ENCODE measurements at places on chromosomes 13 and 19. TPM values are rescaled to one million over a fixed set of nuclear protein-coding genes. Genes with fewer than 3 reads are reported as not detected.

The CCNE1 gene
- 26.4 TPM for total RNA-seq

The ZNF560 gene
- total RNA-seq, result not detected

The USHBP1 gene
- not detected for total RNA-seq

The TGFB1 gene
- total RNA-seq, result 42.6 TPM

The PSG6 gene
- not detected for total RNA-seq

The PCSK4 gene
- 9.9 TPM for total RNA-seq

The IGFL1 gene
- not detected for total RNA-seq

The CLEC17A gene
- total RNA-seq, result not detected

The MYH14 gene
- 23.8 TPM for total RNA-seq

DNA sequence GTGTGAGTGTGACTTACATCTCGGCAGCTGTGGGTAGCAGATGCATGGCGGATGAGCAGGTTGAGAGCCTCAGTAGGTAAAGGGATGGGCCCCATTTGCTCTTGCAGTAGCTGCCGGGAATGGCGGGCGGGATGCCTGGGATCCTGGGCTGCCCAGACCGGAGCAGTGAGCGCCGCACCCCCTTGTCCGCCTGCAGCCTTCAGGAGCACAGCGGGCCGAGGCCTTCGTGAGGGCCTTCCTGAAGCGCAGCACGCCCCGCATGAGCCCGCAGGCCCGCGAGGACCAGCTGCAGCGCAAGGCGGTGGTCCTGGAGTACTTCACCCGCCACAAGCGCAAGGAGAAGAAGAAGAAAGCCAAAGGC, 4.1 kb downstream of the POP4 start:
- no peak for DNase-seq

- no peak for DNase-seq
Measured at GRCh38 chr13:92177966-92178365, 779.5 kb downstream of the GPC5 start.

DNA sequence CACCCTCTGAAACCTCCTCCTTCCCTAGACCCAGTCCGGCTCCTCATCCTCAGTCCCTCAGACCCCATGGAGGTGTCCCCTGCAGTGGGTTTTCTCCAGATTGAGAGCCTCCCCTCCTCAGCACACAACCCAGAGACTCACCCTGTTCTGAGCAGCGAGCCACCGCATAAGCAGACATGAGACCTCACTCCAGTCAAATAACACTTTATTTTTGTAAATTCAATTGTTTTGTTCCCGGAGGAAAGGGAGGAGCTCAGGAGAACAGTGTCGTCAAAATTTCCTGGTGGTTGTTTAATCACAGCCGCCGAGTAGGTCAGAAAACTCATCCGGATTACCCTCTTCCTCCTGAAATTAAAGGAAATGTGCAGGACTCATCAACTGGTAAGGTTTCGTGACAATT, 57.5 kb downstream of the ERICH4 start:
- DNase-seq, result no peak

DNA sequence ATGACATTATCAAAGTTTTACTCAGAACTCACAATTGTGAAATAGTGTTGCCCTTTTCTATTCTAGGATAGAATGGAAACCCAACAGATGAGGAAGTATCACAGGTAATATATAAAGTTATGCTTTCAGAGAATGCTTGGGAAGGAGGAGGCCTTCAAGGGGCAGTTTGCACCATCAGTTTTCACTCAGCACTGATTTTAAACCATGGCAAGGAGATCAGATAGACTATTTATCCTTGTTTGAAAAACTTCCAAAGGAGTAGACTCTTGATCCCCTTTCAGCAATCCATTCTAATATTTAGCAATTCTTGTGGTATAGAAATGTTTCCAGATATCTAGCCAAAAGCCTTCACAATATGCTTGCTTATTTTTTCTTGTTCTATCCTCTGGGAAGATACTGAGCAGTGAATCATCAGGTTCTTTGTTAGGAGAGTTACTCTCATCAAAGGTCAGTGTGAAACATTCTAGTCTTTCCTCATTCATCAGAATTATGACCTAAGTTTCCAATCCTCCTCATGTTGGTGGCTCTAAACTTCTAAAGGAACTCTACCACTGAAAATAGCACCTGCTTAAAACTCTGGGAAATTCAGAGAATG, 3.8 kb downstream of the GPC6 start:
- DNase-seq, result no peak

DNA sequence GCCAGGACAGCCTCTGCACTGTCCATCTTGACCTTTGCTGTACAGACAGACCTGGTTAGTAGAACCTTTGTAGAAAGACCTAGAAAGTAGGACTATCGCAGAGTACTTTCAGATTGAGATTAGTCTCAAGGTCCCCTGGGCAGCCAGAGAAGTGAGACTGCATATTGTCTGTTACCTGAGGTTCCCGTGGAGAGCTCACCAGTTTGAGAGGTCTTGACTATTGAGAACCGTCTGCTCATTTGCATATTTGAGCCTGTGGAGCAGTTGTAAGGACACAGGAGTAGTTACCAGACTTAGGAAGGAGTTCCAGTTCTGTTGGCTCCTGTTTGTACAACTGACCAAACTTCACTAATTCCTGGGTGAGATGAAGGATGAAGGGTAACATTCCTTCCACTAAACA, 66.2 kb downstream of the SPATA13 start:
- no peak for DNase-seq

DNA sequence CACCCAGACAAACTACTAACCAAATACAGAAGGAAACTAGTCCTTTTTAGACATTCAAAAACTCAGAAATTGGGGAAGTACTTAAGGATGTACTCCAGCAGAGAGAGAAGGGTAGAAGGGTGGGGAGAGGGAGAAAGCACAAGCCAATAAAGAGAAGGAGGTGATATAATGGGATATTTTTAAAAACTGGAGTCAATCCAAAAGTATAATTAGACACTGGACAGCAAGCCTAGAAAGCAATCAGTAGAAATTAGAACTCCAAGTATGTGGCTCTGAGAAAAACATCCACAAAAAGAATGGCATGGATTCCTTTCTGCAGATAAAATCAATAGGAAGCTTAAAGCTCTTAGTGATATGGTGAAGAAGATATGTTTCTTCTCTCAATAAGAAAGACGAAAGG, 55.8 kb downstream of the PEPD start:
- DNase-seq, result no peak

GRCh38 chr13:72590091-72590740, 137.2 kb downstream of the MZT1 start:
- no peak for DNase-seq

GRCh38 chr13:93843082-93843481, 616.5 kb downstream of the GPC6 start:
- DNase-seq, result no peak

GRCh38 chr13:42808341-42808940, 27.1 kb downstream of the FAM216B start:
- no peak for DNase-seq

DNA sequence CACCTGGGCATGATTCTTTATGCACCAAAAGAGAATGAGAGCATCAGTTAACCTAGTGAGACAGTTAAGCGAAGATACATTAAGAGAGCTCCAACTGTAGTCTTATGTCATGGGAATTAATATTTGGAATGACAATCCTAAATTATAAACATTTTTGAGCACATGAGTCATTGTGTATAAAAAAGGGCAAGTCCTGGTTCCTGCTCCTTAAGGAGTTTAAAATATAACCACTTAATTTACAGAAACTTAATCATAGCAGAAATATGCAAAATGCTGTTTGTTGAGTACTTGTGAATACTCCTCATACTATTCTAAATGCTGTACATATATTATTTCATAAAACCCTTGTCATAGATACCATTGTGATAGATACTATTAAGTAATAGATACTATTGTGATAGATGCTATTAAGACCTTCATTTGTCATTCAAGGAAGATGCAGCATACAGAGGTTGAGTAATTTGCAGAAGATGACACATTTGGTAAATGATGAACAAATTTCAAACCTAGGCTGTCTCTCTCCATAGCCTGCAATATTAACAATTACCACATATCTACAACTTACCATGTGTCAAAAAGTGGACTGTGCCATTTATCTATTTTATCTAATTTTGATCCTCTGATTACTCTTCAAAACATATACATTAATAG, 301.0 kb downstream of the TBC1D4 start:
- no peak for DNase-seq

- no peak for DNase-seq
Measured at GRCh38 chr13:112446347-112446861, 70.2 kb downstream of the SPACA7 start.

- no peak for DNase-seq
Measured at GRCh38 chr13:99280166-99280565, 22.0 kb upstream of the GPR18 start.

DNA sequence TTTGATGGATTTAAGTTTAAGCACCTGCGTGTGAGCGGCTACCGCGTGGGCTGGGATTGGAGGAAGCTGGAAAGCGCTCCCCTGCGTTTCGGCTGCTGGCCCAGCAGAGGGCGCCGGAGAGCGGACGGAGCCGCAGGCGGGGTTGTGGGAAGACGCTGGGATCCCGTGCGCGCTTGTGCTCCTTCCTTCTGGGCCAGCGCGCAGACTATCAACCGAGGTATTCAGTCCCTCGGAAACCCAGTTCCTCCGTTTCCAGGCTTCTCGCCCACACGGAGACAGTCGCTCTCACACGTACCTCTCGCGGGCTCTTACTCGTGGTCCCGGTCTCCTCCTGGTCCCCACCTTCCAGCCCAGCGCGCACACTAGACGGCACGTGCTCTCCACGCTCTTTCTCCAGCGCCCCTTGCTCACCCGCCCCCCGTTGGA, 28.8 kb downstream of the EPN1 start:
- no peak for DNase-seq

- DNase-seq, result no peak
Measured at GRCh38 chr19:11359421-11359820, 4.2 kb downstream of the PLPPR2 start.

DNA sequence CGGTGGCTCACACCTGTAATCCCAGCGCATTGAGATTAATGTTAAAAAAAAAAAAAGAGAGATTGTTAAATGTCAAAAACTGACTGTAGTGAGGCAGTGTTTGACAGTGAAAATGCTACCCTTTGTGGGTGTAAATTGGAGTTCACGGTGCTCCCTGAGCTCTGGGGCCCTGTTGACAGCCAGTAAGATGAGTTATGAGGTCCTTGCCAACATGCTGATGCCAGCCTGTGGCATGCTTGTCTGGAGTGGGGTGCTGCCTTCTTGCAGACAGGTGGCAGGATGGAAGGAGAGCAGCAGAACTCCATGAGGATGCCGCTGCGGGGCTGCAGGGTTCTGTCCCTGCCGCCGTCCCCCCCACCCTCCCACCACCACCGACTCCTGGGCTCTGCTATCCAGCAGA, 25.9 kb downstream of the PRAM1 start:
- DNase-seq, result no peak

DNA sequence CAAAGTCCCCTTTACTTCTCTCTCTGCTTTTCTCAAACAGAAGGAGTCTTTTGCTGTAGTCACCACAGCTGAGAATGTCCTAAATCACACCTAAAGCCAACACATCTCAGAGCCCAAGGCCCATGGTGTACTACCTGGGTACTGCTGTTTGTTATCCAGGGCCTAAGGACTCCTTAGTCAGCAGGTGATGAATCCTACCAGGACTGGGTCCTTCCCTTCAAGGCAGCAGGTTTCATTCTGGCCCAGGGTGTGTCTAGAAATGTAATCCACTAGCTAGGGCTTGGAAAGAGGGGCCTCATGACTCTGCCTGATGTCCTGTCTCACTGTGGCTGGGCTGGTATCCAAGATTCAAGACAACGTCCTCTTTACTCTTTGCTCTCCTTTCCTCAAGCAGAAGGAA, 36.2 kb upstream of the ENOX1 start:
- DNase-seq, result no peak

DNA sequence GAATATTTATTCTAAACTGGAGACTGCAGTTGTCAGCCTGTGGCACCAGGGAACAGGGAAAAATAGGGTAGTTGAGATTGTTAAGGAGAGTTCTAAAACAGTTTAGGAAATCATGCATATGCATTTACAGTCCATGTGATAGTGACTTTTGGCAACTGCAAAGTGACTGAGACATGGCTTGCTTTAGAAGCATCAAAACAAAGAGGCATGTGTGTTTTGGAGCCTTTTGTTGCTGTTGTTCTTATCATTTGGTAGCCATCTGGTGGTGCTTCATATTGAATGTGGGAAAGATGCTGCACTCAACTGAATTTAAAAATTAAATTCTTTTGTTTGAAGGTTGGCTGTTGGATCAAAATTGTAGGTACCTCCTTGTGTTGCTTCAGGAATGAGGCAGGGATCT, 10.2 kb upstream of the EBPL start:
- DNase-seq, result no peak

DNA sequence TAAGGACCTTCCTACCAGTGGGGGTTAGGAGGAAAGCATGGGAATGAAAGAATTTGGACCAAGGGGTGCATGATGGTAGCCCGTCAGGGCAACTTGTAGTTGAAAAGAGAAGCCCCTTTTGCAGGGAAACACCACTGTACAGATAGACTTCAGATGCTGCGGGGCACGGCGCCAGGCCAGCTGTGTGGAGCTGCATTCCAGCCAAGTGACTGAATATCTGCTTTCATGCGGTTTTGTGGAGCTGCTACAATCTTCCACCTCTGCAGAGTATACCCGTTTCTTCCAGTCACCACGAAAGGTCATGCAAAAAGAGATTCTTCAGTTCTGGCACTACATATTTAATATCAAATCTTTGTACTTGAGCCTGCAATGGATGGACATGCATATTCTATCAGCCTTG, 104.7 kb downstream of the RGCC start:
- no peak for DNase-seq

- no peak for DNase-seq
Measured at GRCh38 chr13:50783717-50784290, 59.7 kb downstream of the DLEU7 start.

All from Panc1 (cell line).